Stimulated activated CD8-positive, alpha-beta memory T cell treated with anti-CD3 and anti-CD28 coated beads, Interleukin-4, amount 100 ng/mL, for 48 hours (primary cell): ENCODE measurements at places on chromosomes 6 and 20.

- no peak for DNase-seq
Observed at GRCh38 chr6:157539900-157540752, 159.1 kb downstream of the ZDHHC14 start.

DNA sequence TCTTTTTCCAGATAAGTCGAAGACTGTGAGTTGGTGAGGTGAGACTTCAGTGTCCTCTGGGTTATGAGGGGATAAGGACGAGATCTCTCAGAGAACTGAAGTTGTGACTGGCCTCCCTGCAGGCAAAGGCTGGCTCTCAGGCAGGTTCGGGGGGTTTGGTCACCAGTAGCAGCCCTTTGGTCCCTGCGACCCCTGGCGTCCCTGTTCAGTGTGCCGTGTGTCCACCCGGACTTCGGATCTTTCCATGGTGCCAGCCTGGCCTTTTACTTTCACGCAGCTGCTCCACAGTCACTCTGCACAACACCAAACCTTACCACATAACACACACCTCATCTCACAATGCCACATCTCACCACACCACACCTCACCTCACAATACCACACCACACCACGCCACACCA, 131.9 kb downstream of the ERMARD start:
- no peak for DNase-seq

GRCh38 chr6:111799576-111800258, 73.5 kb downstream of the FYN start:
- no peak for DNase-seq

DNA sequence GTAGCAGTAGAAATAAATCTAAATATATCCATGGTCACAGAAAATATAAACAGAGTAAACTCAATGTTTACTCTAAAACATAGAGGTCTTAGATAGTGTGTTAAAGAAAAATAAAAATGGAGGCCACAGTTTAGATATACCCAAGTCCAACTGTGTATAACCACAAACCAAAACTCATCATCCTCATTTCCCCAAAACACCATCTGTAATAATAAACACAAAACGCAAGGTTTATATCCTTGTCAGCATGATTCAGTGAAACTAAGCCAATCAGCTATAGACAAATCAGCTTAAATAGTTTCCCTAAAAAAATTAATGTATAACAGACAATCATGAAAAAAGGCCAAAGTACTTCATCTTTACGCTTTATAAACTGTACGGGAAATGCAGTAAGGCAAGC, 2.7 kb upstream of the HACE1 start:
- DNase-seq, result no peak

GRCh38 chr6:63859528-63859927, 223.9 kb downstream of the PHF3 start:
- DNase-seq, result no peak

DNA sequence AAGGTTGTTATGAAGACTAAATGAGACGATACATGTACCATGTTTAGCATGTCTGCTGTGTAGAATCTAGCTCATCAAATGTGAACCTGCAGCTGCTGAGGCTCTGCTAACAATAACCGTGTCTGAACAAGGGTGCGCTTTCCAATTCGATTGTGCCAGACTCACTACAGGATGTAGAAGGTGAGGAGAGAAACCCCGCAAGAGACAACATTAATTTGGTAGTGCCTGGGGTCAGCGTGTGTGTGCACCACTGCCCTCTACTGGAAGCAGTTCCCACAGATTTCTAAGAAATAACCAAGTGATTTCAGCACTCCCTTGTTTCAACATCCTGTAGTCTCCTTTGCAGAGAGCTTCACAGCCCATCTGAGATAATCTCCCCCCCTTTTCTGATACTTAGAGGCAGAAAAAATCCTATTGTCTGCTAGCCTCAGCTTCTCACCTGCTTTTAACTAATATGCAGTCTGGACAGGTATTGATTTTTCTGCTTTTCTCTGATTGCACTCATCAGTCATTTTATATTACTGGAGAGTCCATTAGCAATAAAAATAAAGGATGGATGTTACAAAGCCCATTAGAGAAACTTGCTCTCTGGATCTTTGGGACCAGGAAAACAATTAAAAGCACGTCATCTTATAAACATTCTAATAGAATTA, 96.7 kb upstream of the BACH2 start:
- peak; percentile 81 for DNase-seq

- no peak for DNase-seq
Observed at GRCh38 chr20:3794701-3795420, 1.2 kb upstream of the CDC25B start.
